ENCODE measurements at places on chromosomes 4 and X.

GRCh38 chrX:33808636-33809035, 323.5 kb downstream of the FAM47A start:
- DNase-seq, result no peak

DNA sequence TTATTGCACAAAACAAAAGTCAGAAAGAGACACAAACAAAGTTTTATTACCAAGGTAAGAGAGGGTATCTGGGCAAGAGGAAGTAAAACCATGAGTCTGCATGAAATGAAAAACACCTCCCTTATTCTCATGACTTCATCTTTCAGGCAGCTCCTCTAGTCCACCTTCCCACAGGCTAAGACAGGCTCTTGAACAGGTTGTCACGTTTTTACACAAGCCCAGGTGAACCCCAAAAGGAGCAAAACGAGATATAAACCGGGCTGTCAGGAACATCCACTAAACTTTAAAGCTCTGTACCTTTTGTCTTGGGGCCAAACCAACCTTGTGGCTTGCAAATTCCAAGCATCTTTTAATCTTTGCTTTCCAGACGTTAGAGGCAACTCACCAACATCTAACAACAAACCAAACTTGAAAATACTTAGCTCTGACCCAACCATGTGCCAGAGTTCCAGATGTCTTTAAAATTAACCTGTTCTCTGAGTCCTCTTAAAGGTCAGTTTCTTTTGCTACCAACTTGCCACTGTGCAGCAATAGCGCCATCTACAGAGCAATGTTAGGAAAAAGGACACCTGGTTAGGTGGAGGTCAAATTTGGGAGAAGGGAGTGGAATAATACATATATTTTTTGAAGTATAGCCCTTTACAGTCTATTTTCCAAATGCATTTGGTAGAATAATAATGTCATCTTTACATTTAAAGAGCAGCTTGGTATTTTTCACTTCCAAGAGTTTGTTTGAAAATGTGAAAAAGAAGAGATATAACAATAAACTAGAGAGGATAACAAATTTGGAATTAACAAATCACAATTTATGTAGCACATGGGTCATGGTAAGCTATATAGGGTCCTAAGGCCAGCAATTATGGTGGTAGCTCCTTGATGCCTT, 73.1 kb downstream of the QRFPR start:
- peak; percentile 18 for DNase-seq

GRCh38 chr4:76953956-76954355, 4.4 kb downstream of the SEPTIN11 start:
- DNase-seq, result no peak

DNA sequence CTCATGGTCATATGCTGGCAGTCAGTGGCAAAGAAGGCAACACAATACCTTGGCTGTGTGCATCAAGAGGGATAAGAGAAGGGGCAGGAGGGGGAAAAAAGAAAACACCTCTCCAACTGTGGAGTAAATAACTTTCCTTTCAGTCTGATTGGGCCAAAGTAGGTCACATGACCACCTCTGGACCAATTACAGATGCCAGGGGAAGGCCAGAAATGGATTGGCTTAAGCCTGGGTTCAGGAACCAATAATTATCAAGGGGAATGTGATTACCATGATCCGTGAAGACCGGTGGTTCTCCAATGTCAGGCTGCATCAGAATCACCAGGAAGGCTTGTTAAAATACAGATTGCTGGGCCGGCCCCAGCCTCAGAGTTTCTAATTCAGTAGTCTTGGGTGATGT, 7.4 kb upstream of the ADGRG2 start:
- no peak for DNase-seq

- DNase-seq, result no peak
These were observed 69.2 kb downstream of the UCHL1 start for GRCh38 chr4:41325901-41326300.

DNA sequence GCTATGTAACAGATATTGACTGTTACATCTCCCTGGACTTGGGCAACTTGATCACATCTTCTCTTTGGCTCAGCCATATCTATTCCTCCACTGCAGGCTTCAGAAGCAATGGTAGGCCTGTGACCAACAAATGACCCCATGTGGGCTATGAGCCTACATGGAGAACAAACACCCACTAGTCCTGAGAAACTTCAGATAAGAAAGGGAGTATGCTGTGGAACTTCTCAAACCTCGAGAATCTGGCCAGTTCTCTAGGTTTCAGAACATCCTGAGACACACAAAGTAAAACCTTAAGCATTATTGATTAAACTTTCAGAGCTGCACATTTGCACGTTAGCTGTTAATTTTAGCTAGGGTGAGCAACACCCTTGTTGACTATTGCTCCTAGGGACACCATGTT, 16.3 kb downstream of the RBMX2 start:
- DNase-seq, result no peak

GRCh38 chrX:72123471-72124185, 8.1 kb downstream of the RTL5 start:
- no peak for DNase-seq

DNA sequence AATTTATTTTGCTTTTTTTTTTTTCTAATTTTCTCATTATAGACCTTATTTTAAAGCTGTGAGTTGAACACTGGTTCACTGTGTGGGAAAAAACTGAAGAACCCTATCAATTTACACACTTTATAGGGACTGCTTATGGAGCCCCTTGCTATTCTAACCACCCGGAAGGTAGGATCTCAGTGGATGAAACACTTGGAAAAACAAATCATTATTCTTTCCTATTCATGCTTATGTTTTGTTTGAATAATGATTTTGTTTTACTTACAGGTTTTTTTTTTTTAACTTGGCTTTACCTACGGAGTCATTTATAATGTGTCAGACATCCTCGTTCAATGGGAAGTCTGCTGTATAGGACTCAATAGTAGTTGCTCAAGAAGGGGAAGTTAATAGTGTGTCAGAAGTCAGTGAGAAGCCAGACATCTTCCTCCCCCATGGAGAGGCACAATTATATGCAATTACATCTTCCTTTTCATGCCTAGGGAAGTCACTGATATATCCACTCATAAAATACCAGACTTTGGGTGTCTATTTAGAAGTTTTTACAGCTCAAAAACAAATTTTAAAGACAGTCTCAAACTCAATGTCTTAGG, 113.2 kb downstream of the ARSF start:
- DNase-seq, result no peak

DNA sequence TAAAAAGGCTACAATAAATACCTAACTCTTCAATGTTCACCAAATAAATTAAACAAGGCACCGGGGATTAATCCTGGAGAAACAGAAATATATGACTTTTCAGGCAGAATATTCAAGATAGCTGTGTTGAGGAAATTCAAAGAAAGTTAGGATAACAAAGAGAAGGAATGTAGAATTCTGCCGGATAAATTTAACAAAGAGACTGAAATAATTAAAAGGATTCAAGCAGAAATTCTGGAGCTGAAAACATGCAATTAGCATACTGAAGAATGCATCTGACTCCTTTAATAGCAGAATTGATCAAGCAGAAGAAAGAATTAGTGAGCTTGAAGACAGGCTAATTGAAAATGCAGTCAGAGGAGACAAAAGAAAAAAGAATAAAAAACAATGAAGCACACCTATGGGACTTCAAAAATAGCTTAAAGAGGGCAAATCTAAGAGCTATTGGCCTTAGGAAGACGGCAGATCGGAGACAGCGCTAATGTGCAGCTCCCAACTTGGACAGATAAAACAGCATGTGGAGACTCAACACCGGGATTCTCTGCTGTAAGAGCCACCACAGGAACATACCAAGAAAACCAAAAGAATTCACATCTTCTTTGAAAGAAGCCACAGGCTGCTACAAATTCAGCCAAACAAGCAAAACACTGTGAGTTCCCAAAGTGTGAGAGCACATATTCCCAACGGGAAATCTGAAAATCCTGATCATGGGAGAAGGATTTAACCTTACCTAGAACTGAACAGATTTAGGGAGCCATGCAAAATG, 1290.9 kb downstream of the PCDH18 start:
- peak; percentile 7 for DNase-seq

DNA sequence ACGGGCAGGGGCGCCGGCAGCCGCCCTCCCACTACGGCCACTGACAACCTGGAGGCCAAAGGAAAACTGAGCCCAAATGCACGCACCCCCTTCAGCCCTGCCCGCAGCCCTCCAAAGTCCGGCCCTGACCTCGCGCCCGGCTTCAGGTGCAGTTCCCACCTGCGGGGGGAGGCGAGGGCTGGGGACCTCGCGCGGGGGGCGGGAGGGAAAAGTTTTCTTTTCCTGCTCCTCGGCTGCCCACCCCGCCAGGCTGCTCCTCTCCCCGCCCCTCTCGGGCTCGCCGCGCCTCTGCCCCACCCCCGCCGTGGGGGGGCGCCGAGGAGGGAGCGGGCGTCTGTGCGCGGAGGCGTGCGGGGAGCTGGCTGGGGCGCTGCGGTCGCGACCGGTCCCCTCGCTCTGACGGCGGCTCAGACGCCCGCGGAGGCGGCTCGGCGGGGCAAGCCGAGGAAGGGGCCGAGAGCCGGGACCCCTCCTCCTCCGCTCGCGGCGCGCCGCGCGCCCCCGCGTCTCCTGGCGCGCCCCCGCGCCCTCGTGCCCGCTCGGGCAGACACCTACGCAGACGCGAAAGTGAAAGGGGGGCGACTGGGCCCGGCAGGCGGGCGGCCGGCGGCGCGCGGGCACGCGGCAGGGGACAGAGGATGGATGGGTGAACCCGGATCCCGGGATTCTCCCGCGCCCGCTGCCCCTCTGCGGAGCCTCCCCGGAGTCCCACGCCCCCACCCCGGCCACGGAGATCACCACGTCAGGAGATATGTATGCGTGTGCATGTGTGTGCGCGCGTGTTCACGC, 3.1 kb upstream of the NR3C2 start:
- no peak for DNase-seq

GRCh38 chr4:169236078-169236477, 34.7 kb downstream of the SH3RF1 start:
- no peak for DNase-seq

- DNase-seq, result no peak
These were observed 68.2 kb upstream of the TENM3 start for GRCh38 chr4:182174979-182175378.

DNA sequence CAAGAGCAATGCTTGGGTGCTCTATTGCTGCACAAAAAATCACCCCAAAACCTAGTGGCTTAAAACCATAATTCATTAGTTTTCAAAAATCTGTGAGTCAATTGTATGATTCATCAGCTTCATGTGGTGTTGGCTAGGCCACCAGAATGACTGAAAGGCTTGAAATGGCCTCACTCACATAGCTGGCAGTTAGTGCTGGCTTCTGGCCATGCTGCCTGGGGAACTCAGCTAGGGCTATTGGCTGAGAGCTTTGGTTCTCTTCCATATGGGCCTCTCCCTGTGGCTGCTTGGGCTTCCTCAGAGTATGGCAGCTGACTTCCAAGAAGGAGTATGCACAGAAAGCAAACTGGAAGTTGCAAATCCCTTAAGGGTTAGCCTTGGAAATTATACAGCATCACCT, 3.1 kb upstream of the MTMR1 start:
- DNase-seq, result peak; percentile 45

- DNase-seq, result no peak
These were observed 20.1 kb downstream of the SUPT20HL1 start for GRCh38 chrX:24380262-24381187.

DNA sequence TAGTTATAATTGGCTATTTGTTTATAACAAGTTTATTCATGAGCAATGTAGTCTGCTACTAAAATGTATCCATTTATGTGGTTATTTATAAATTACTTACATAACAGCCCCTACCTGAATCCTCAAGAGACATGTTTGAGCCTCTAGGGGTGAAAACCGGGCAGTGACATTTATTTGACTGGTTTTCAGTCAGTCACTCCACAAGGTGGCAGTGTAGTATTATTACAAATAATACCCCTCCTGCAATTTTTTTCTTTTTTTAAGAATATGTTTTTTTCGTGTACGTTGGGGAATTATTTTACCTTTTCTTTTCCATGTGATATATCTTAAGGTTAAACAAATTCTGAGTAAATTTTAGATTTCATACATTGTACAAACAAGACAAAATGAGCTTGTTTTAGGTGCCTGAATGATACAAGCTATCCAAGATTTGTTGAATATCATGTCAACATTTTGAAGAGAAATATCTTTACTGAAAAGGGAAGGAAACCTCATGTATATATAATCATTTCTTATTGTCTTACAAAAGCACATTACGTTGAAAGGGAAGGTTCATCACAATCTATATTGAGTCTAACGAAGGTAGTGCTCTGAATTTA, 598.7 kb upstream of the TECRL start:
- no peak for DNase-seq

- no peak for DNase-seq
These were observed 34.0 kb upstream of the RNF128 start for GRCh38 chrX:106692425-106693065.

DNA sequence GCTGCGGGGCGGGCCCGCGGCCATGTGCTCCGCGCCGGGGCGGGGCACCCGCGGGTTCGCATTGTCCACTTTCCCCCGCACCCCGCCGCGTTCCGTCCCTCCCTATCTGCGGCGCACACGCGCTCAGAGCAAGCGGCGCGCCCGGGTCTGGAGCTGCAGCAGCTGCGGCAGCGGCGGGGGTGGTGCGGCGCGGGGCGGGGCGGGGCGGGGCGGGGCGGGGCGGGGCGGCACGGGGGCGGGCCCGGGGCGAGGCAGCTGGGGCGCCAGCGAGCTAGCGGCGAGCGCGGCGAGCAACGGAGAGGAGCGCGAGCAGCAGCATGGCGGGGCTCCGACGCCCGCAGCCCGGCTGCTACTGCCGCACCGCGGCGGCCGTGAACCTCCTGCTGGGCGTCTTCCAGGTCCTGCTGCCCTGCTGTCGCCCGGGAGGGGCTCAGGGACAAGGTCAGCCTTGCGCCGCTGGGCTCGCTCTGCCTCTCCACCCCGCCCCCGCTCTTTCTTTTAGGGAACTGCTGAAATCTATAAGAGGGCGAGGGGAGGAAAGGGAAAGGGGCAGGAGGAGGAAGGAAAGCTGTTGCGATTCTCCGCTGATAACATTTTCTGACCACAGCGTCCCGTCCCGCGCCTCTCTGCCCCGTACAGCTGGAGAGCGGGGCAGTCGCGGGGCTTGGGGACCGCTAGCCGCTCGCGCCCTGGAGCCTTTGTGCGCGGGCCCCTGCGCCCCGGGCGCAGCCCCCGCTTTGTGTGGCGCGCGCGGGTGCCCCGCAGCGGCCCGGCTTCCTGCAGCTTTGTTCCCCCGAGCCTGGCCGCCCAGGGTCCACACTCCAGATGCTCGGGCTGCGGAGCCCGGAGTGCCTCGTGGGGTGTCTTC, at the start of gene TMEM131L:
Gene TMEM131L, plus strand, starts transcription at position 280 of the 868 bp plus-strand sequence. Its CDS starts 38 bp downstream, at position 318.
- no peak for DNase-seq

- DNase-seq, result no peak
These were observed 64.5 kb downstream of the DCHS2 start for GRCh38 chr4:154427149-154427548.

GRCh38 chr4:576991-577498, 950 bp upstream of the TMEM271 start:
- DNase-seq, result no peak

- DNase-seq, result no peak
These were observed 2.9 kb upstream of the FAT1 start for GRCh38 chr4:186726426-186727168.

GRCh38 chr4:125773931-125774330, 459.2 kb downstream of the FAT4 start:
- no peak for DNase-seq
